ENCODE measurements at places on chromosomes 1 and 21.

DNA sequence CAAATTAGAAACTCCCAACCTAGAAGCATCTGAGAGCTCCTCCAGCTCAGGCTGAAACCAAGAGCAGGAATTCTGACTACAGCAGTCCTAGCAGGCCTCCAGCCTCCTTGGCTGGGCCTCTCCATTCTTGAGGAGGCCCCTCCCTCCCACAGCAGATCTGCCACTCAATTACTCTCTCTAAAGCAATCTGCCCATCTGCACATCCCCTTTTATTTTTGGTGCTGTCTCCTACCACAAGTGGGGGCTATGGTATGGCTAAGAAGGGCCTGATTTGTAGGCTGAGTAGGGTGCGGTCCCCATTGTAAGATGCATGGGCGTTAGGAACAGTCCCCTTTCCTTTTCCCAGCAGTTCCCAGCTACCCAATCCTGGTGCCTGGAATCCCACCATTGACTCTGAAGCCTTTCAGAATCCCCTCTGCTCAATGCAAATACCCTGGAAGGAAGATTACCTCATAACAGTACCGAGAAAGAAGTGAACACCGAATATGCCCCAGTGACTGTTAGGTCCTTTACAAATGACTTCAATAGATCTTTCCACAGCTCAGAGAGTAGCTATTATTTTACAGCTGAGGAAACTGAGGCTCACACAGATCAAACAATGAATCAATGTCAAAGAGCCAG is 11.6 kb upstream of the TTC39A start:
- no peak for DNase-seq

DNA sequence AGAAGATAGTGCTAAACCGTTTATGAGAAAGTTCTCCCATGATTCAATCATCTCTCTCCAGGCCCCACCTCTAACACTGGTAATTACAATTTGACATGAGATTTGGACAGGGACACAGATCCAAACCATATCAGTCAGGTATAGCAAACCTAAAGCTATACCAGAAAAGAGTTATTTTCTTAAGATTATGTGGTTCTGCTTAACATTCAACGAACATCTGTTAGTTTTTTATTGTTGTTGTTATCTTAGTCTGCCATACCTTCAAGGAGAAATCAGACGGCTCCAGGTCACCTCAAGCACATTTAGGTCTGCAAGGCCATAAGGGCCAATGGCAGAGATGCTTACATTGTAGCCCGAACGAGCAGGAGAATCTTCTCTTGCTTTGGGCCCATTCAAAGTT is 89.5 kb upstream of the ETV3 start:
- DNase-seq = no peak

DNA sequence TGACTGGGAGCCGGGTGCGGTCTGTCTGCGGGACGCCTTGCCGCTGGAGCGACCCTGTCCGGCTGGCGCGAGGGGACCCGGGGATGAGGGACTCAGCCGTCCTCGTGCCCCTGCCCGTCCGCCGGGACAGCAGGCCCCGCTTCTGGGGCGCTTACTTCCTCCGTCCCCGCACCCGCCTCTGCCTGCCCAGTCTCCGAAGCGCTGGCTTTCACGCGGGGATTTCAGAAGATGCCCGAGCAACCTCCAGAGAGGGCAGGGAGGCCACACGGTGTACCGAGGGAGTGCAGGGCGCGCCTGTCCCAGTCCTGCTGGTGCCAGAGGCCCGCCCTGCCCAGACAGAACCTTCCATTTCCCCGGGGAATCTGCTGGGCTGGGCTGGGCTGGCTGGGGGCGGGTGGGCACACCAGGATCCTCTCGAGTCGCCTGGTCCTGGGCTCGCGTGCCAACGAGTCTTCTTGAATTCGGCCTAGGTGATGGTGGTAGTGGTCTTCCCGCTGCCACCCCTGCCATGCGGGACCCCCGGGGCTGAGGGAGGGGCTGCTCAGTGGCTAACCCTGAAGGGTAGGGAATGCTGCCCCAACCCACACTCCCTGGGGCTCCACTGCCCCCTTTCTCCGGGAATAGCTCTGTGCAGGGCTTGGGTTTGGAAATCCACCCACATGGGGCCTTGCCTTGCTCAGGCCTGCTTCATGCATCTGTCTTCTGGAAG is 2.5 kb upstream of the TRPM2 start:
- no peak for DNase-seq

- DNase-seq = no peak
These were observed 19.6 kb downstream of the PEX14 start for GRCh38 chr1:10494418-10494753.

DNA sequence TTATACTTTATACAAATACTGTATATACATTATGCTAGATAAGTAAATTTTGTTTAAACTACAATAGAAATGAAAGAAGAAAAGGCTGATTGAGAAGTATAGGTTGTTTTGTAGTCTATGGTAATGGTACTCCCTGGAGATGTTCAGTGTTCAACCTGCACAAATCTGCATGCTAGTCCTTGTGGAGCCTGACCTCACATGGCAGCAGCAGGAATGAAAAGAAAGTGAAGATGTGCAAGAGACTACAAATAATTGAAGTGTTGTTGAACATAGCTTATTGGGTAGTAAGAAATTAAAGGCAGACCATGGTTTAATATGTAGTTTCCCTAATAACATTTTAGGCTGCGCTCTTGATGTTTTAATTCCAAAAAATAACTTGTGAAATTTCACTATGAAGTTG is 201.2 kb downstream of the TGFB2 start:
- DNase-seq = no peak

DNA sequence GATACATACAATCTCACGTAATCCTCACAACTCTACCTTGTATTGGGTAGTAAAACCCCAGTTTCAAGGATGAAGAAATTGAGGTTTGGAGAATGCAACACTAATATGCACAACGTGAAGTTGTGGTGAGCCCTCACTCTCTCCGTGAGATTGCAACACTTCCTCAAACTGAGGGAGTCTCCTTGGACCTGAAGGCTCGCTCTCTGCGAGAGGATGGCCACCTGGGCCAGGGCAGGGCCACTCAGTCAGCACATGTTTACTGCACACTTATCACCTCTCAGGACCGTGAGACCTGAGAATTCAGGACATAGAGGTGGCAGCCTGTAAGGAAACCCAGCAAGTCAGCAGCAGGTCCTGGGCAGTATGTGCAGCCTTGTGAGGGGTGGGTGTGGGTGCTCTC is 8.7 kb downstream of the SH3BP5L start:
- DNase-seq = no peak

DNA sequence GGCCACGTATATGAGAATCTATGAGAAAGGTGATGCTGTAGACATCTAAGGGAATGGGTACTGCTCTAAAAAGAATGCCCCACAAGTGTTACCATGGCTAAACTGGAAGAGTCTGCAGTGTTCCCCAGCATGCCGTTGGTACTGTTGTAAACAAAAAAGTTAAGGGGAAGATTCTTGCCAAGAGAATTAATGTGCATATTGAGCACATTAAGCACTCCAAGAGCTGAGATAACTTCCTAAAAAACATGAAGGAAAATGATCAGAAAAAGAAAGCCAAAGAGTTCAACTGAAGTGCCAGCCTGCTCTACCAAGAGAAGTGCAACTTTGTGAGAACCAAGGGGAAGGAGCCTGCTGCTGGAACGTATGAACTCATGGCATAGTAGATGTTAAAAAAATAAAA is 40.8 kb downstream of the PLPP3 start:
- DNase-seq = no peak

DNA sequence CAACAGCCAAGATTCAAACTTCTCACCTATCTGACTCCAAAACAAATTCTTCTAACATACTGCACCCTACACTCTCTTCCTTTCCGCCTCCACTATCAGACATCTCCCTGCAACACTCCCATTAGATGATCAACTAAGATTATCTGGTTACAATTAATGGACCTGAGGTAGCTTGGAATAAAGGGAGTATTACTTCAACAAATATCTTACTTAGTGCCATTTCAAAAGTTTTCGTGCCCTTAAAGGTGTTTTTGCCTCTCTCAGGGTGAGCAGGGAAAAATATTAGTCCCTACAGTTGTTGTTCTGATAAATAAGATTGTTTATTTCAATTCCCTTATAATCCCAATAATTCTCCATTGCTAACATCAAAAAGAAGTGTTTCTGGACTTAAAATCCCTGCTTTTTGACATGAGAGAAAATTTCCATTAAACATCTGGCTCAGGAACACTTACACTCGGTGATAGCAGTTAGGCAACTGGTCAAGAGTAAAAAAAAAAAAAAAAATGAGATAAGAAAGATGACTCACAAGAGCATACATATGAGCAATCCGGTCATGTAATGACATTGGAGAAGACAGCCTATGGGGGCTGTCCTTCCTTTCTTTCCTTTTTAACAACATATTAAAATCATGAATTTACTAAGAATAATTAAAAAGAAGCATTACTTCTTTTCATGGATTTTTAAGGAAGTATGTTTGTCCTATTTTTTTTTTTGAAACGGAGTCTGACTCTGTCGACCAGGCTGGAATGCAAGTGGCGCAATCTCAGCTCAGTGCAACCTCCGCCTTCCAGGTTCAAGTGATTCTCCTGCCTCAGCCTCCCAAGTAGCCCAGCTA is 7.6 kb downstream of the RSBN1 start:
- DNase-seq = no peak

Measured in stimulated activated CD8-positive, alpha-beta memory T cell treated with anti-CD3 and anti-CD28 coated beads, Interleukin-15, amount 100 ng/mL, for 48 hours (primary cell).